ENCODE measurements at places on chromosomes 3 and 15. TPM values are rescaled to one million over a fixed set of nuclear protein-coding genes. Genes with fewer than 3 reads are reported as not detected.

OXTR gene
- total RNA-seq, result 6.1 TPM

CCR2 gene
- not detected for total RNA-seq

TMEM158 gene
- 19.3 TPM for total RNA-seq

SLC38A3 gene
- not detected for total RNA-seq

FAH gene
- total RNA-seq, result 38.1 TPM

DNA sequence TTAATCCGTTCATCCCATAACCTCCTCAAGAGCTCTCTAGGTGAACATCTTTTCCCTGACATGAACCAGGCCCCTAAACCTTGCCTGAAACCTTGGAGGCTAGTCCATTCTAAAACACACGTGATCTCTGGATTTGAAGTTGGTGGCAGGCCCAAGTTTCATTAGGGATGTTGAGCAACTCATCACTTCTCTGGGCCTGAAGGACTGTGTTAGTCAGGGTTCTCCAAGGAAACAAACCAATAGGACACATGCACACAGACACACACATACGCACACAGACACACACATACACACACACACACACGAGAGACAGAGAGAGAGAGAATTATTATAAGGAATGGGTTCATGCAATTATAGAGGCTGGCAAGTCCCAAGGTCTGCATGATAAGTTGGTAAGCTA, 31.9 kb downstream of the ACAN start:
- DNase-seq, result peak; percentile 43

DNA sequence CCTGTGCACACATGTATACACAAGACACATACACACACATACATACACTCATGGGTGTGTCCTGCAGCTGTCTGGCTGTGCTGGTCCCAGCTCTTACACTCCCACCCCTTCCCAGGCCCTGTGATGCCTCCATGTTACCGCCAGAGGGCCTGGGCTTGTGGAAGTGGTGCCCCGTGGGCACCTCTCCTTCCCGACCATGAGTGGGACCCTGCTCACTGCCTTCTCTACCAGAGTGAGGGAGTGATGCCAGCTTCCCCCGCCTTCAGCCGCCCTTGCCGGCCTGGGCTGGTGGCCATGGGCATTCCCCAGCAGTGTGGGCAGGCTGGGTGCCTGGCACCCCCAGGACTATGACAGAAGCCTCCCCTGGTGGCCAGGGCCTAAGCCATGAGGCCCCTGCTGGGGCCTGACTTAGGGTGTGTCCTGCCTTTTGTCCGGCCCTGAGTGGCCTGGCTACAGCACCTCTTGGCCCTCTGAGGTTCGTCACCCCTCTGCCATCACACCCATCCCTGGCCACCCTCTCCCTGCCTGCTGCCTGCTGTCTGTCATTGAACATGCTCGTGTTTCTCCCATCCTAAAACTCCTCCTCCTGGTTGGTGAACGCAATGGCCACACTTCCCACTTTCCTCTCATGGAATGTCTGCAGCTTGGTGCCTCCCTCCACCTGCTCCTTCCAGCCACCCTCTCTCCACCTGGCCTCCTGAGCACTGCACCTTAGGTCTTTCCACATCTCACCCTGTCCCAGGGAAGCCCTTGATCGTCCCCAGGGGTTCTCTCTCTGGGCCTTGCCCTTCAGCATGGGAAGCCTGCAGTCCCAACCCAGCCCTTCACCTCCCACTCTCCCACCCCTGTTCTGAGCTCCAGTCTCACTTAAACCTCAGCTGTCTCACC, 14.6 kb downstream of the HDAC11 start:
- DNase-seq, result peak; percentile 42

- peak; percentile 56 for DNase-seq
These were observed 9.7 kb upstream of the CRBN start for GRCh38 chr3:3189102-3189727.

DNA sequence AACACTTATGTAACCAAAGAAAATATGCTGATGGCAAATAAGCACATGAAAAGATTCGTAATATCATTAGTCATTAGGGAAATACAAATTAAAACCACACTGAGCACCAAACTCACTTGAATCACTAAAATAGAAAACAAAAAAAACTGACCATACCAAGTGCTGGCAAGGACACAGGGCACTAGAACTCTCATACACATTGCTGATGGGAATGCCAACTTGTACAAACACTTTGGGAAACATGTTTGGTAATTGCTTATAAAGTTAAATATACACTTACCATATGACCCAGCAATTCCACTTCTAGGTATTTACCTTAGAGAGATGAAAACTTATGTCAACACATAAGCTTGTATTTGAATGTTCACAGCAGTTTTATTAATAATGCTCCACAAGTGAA, 95.5 kb downstream of the TFDP2 start:
- no peak for DNase-seq

DNA sequence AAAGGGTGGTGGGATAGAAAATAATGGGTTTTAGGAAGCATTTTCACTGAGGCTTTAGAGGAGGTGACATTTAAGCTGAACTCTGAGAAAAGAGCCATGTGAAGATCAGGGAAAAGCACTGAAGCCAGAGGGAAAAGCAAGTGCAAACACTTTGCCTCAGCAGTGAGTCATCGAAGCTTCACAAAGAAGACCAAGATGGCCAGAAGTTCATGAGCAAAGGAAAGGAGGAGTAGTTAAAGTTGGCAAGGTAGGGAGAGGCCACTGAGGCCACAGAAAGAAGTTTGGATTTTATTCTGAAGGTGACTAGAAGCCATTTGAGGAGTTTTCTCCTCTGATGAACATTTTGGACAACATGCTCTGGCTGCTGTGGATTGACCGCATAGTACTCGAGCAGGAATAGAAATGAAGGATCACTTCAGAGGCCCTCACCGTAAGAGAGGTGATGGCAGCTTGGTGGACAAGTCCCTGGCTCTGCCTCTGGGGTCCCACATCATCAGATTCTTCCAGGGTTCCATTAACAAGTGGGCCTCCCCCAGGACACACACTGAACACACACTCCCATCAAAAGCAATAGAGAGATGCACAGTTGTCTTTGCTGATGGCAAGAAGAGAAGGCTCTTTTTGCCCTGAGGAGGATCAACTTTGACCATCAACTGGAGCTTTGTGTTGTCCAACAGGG, 75.5 kb downstream of the TOP2B start:
- no peak for DNase-seq

DNA sequence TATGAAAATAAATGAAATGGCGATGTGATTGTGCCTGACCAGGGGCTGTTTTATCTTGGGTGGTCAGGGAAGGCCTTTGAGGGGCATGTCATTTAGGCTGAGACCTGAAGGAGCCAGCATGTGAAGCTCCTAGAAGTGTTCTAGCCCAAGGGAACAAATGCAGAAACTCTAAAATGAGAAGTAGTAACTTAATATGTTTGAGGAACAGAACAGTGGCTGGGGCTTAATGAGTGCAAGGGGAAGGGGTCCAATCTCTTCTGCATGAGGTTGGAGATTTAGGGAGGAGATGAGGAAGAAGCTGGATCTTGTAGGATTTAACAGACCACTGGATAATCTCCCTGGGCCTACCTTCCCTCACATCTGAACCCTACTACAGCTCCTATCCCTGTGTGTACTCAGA, 110.5 kb downstream of the AKAP13 start:
- DNase-seq, result no peak

- no peak for DNase-seq
These were observed 329.1 kb upstream of the SOX2 start for GRCh38 chr3:181382656-181383055.

DNA sequence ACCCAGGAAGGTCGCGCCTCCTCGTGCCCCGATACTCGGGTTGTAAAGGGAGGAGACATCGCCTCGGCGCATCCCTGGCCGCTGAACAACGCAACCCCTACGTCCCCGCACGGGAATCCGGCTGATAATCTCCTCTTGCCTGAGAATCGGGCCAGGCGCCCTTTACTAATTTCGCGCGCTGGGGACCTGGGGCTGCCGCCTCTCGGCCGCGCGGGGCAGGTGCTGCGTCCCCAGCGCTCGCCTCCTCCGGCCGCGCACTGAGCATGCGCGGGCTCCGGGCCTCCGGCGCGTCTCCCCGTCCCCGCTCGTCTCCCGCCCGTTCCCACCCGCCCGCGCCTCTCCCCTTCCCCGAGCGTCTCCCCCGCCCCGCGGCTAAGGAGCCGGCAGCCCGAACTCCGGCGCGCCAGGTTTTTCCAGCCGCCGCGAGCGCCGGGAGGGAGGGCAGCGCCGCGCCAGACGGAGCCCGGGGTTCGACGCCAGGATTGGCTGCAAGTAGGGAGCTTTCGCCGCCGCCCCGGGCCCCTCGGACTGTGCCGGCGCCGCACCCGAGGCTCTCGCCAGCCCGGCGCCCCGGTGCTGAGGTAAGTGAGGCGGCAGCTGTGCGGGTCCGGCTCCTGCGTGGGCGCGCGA, at the start of gene CNTN4:
Gene CNTN4, plus strand, starts transcription at position 469 of the 630 bp plus-strand sequence.
- DNase-seq, result no peak

- DNase-seq, result no peak
These were observed 225.4 kb downstream of the SI start for GRCh38 chr3:164852866-164853265.

DNA sequence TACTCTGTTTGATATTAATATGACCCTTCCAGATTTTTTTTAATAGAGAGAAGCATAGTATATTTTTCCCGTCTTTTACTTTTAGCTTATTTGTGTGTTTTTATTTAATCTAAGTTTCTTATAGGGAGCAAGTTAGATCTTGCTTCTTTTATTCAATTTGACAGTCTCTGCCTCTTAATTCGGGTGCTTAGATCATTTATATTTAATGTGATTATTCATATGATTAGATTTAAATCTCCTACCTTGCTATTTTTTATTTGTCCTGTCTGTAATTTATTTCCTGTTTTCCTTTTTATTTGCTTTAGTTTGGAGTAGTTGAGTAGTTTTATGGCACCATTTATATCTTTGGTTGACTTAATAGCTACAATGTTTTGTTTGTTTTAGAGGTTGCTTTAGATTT, 66.1 kb downstream of the GJD2 start:
- DNase-seq, result no peak

- DNase-seq, result no peak
These were observed 1.4 kb upstream of the KBTBD8 start for GRCh38 chr3:66996696-66997095.

DNA sequence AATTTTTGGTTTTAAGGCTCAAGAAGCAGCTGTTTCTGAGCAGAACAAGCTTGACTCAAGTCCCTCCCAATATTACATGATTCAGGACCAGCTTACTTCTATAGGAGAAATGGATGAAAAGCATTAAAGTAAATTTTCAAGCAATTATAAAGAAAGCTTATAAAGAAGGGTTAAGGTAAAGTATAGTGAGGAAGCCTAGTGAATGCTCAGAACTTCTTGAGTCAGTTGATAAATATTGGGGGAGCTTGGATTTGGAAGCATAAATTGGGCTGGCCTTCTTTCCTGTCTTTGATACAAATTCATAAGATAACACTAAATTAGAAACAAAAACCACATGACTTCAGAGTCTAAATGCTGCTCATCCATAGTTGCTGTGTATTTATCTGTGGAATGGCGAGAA, 156.0 kb downstream of the CHL1 start:
- DNase-seq, result no peak

DNA sequence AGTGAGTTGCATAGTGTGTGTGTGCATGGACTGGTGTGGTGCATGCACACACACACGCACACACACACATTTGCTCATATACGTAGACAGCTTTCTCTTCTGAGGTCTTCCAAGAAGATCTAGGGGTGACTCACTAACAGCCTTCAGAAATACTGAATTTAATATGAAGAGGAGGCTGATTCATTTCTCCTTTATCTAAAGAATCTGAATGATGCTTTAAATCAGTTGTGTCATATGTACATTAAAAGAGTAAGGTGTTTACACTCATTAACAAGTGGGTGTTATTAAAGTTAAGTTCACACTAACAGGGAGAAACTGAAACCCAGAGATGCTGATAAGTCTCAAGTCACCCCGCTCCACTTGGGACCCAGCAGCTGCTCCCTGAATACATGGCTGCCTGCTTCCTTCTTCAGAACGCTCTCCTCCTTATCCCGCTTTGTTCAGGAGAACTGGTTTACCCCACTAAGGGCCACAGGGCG, 22.0 kb downstream of the TMPRSS7 start:
- DNase-seq, result peak; percentile 67

- DNase-seq, result no peak
These were observed 48.9 kb downstream of the TLE3 start for GRCh38 chr15:70048578-70049514.

GRCh38 chr3:37014620-37015019, 21.3 kb downstream of the MLH1 start:
- DNase-seq, result no peak

GRCh38 chr3:55172913-55173312, 245.1 kb upstream of the LRTM1 start:
- DNase-seq, result no peak

DNA sequence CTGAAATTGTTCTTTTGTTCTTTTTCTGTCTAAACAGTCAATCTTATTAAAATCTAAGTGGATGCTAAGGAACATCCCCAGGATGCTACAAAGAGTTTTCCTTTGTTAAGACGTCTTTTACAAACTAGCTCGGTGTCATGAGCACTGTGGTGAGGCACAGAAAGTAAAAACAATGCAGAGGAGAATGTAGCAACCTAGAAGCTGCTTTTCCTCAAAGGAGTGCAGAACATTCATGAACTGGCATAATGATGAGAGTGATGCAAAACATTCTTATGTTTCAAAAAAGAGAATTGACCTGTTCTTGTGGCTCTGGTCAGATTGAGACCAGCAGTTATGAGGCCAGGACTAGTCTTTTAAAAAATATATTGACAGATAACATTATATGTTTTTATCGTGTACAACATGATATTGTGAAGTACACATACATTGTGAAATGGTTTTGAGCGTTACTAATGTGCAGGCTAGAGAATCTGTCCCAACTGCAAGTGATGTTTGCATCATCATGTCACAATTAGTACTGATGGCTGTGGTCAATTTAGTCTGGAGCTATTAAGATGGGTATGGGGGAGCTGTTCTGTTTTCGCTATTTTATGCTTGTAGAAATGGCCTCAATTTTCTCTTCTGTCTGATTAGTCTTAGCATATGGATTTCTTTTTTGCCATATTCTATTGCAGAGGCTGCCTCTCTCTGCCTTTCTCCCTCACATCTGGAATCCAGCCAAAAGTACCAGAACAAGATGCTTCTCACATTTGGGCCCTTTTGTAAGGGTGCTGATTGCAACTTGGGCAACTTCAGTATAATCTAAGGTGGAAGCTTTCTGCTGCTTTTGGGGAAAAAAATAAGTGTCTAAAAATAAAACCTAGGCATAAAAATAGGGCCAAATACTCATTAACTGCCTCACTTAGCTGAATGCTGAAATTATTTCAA, 50.2 kb downstream of the HHLA2 start:
- DNase-seq, result peak; percentile 44
